Aorta (tissue), 5 donors: ENCODE measurements at places on chromosomes 2 and 18. TPM values are rescaled to one million over a fixed set of nuclear protein-coding genes. Genes with fewer than 3 reads are reported as not detected.

DNA sequence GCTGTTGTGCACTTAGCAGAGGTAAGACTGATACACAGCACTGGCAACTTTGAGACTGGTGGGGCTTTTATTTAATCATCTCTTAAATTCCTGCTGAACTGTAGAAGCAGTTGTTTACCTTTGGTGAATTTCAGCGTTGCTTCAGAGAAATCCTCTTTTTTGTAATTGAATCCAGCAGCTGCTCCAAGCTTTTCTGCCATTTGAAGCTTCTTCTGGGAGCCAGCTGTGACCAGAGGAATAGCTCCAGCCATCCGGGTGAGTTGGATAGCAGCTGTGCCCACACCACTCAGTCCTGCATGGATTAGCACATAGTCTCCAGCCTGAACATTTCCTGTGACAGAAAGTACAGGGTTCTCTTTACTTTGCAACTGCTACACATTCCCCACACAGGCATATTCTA is 3.9 kb downstream of the TP53I3 start:
- no peak overlapping the region for H3K27ac ChIP-seq
- H3K4me1 ChIP-seq = no peaks in the 10 kb centered on the region
- DNase-seq = no peak
- no peak overlapping the region for H3K4me3 ChIP-seq

- H3K27me3 ChIP-seq = no peaks in the 10 kb centered on the region
- H3K36me3 ChIP-seq = no peaks in the 10 kb centered on the region
- H3K4me3 ChIP-seq = no peak overlapping the region
- no peak overlapping the region for H3K27ac ChIP-seq
These were observed 18.5 kb upstream of the CCNT2 start for GRCh38 chr2:134900151-134900550.

The CNTNAP5 gene
- total RNA-seq = not detected

DNA sequence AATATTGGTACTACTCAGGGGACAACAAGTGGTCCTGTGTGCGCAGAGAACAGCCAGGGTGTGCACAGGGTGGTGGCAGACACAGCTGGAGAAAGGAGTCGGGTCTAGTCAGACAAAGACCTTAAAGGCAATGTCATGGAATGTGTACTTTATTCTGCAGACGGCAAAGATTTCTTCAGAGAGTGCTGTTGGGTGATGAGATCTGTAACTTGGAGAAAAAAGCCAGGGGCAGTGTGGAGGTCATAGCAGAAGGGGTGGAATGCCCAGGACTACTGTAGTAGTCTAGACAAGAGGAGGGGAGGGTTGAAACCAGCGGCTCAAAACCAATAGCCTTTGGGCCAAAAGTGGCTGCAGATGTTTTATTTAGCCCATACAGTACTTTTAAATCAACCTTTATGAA is 121.3 kb upstream of the ZFP36L2 start:
- peaks cover 15% of the 10 kb centered on the region for H3K4me1 ChIP-seq
- no peak overlapping the region for H3K4me3 ChIP-seq
- peak overlapping the region; percentile 83 for H3K27ac ChIP-seq
- DNase-seq = no peak

DNA sequence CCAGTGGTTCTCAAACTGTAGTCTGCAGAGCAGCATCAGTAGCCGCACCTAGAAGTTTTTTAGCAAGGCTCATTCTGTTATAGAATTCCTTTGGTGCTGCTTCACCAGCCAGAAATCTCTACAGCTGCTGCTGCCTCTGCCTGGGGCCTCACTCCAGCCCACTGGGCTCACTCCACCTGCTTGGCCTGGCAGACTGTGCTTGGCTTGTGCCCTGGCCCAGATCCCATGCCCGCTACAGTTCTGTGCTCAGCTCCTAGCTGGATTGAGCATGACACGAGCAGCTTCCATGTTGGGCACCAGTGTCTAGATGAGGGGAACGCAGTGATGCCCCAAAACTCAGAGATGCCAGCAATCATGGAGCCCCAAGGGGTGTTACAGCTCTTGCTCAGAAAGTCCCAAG is 22.6 kb downstream of the MAPK4 start:
- no peaks in the 10 kb centered on the region for H3K36me3 ChIP-seq
- no peaks in the 10 kb centered on the region for H3K27me3 ChIP-seq
- H3K4me3 ChIP-seq = no peak overlapping the region

- peaks cover 3% of the 10 kb centered on the region for H3K36me3 ChIP-seq
- no peak overlapping the region for H3K4me3 ChIP-seq
- H3K27me3 ChIP-seq = no peaks in the 10 kb centered on the region
- no peak overlapping the region for H3K27ac ChIP-seq
- H3K4me1 ChIP-seq = no peaks in the 10 kb centered on the region
- no peak for DNase-seq
These were observed 45.3 kb upstream of the NARS1 start for GRCh38 chr18:57666818-57667497.

The MYO7B gene
- 0.32 TPM for total RNA-seq

GRCh38 chr2:148901142-148901541 is 26.1 kb downstream of the KIF5C start:
- no peak for DNase-seq
- H3K27me3 ChIP-seq = no peaks in the 10 kb centered on the region
- no peak overlapping the region for H3K4me3 ChIP-seq
- no peak overlapping the region for H3K27ac ChIP-seq
- H3K4me1 ChIP-seq = no peaks in the 10 kb centered on the region
- no peaks in the 10 kb centered on the region for H3K36me3 ChIP-seq

DNA sequence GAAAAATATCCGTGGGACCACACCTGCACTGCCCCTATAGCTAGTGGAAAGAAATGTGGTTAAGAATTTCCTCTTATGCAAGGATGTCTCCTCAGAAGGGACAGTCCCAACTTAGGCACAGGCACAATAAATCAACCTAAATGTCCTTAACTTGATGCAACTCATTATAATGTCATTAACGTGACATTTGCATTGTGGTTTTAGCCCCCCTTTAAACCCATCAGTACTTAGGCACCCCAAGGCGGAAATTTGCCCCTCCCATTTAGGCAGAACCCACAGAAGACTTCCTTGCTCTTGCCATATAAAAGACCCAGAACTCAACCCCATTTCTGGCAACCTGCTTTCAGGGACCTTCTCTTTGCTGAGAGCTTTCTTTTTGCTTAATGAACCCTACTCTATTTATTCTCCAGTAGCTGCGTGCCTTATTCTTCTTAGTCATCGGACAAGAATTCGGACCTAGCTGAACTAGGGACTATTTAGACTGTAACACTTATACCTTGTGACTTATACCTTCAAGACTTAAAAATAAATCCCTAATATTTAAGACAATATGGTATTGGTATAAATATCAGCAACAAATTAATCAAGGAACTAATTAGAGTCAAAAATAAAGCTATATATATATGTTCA is 1281.6 kb upstream of the TMEFF2 start:
- H3K36me3 ChIP-seq = no peaks in the 10 kb centered on the region
- no peak for DNase-seq
- H3K4me3 ChIP-seq = no peak overlapping the region

DNA sequence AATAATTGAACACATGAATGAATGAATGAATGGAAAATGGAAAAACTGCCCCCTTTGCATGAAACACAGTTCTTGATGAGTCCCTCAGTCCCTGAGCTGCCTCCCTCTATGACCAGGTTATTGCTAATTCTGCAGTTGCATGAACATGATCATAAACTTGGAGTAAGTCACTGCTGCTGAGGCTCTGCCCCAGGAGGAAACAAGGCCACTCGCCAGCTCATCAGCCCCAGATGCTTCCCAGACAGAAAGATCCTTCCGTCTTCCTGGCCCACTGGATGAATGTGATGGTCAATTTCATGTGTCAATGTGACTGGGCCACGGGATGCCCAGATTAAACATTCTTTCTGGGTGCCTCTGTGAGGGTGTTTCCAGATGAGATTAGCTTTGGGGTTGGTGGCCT is 16.4 kb downstream of the GPR45 start:
- no peak overlapping the region for H3K4me3 ChIP-seq
- H3K27ac ChIP-seq = no peak overlapping the region

GRCh38 chr18:23196119-23197007 is 61.1 kb downstream of the CABLES1 start:
- no peaks in the 10 kb centered on the region for H3K36me3 ChIP-seq
- H3K27me3 ChIP-seq = no peaks in the 10 kb centered on the region
- no peaks in the 10 kb centered on the region for H3K4me1 ChIP-seq
- H3K27ac ChIP-seq = no peak overlapping the region

DNA sequence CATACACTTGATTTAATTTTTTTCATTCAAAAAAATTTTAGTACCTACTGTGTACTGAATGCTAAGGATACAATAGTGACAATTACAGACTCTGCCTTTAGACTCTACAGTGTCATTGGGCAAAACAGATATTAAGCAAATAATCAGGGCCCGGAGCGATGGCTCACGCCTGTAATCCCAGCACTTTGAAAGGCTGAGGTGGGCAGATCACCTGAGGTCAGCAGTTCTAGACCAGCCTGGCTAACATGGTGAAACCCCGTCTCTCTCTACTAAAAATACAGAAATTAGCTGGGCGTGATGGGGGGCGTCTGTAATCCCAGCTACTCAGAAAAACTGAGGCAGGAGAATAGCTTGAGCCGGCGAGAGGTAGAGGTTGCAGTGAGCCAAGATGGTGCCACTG is 1.4 kb downstream of the UBXN2A start:
- no peak for DNase-seq
- H3K4me3 ChIP-seq = no peak overlapping the region
- no peaks in the 10 kb centered on the region for H3K4me1 ChIP-seq
- no peak overlapping the region for H3K27ac ChIP-seq
- no peaks in the 10 kb centered on the region for H3K27me3 ChIP-seq
- no peaks in the 10 kb centered on the region for H3K36me3 ChIP-seq

The EVA1A gene
- total RNA-seq = 1.7 TPM

- H3K27me3 ChIP-seq = no peaks in the 10 kb centered on the region
- H3K27ac ChIP-seq = no peak overlapping the region
- no peak for DNase-seq
- no peaks in the 10 kb centered on the region for H3K36me3 ChIP-seq
- peaks cover 3% of the 10 kb centered on the region for H3K4me1 ChIP-seq
These were observed 200.0 kb downstream of the ZNF407 start for GRCh38 chr18:74797577-74798151.
